Fibroblast of the aortic adventitia (primary cell): ENCODE measurements at places on chromosomes 5 and 9. TPM values are rescaled to one million over a fixed set of nuclear protein-coding genes. Genes with fewer than 3 reads are reported as not detected.

Gene GABRA6
- not detected in 2 replicates for total RNA-seq

Gene IQGAP2
- total RNA-seq = 1.2 and 2.5 TPM in 2 replicates

Gene ANKRD55
- total RNA-seq = 0.57 TPM in 1 of 2 replicates, not detected in the other

Gene IFNK
- total RNA-seq = not detected in 2 replicates

Gene CEL
- total RNA-seq = 0.27 TPM in 1 of 2 replicates, not detected in the other

Gene PAX5
- not detected in 2 replicates for total RNA-seq

Gene DBH
- not detected in 2 replicates for total RNA-seq

Gene MGAT4B
- total RNA-seq = 106 and 141 TPM in 2 replicates

GRCh38 chr5:68331192-68332079, 115.9 kb downstream of the PIK3R1 start:
- DNase-seq = peak; percentile 55

GRCh38 chr9:126058011-126058531, 268.6 kb upstream of the MVB12B start:
- DNase-seq = no peak

GRCh38 chr5:35158204-35158603, 72.1 kb downstream of the PRLR start:
- no peak for DNase-seq

- peak; percentile 83 for DNase-seq
Measured at GRCh38 chr9:111094433-111094924, 56.2 kb upstream of the LPAR1 start.

- no peak for DNase-seq
Measured at GRCh38 chr9:28688172-28688571, 1114.9 kb upstream of the C9orf72 start.

DNA sequence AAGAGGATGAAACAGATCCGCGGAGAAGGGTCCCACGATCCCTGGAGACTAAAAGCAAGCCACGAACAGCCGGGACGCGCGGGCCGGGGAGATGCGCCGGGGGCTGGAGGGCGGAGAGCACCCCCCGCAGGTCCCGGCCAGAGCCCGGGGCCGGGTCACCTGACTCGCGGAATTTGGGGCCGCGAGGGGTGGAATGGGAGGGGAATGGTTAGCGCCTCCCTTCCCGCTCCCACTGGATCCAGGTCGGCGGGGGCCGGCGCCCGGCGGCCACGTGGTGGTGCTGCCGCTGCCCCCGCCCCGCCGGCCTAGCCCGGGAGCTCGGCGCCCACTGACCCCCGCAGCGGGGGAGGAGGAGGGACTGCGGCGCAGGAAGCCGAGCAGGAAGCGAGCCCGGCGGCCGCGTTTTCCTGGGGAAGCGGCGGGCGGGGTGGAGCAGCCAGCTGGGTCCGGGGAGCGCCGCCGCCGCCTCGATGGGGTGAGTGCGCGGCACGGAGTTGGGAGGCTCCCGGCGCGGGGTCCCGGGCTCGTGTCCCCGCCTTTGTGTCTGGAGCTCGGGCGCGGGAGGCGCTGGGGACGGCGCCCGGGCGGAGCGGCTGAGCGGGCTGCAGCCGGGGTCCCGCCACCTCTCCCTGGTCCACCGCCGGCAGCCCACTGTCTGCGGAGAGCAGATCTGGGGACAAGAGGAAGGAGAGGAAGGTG, at the start of gene RAI14:
RAI14 (plus strand) TSS at position 328 of the 699 bp plus-strand sequence. CDS start 30,592 bp downstream, outside the sequence.
- peak; percentile 76 for DNase-seq

GRCh38 chr5:179344431-179345182, 654 bp downstream of the ADAMTS2 start:
- peak; percentile 16 for DNase-seq

DNA sequence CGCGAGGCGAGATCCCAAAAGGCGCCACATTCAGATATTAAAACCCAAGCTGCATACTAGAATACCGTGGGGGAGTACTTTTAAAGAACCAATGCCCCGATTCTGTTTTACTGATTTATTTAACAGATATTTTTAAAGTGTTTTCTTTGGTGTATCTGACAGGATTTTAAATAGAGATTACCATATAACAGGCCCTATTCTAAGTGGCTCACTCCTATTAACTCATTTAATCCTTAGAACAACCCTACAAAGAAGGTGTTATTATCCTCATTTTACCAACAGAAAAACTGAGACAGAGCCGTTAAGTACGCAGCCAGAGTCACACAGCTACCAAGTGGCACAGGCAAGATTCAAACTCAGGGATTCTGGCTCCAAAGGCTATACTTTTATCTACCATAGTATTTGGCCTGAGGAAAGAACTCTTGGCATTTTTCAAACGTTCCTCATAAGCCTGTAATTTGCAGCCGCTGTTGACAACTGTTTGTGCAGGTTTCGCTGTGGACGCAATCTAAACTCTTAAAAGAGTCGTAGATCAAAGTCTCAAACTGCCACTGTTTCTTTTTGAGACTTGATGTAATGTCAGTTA, 550 bp upstream of the TMEM245 start:
- no peak for DNase-seq

- DNase-seq = peak; percentile 94
Measured at GRCh38 chr5:132363431-132364112, 5.9 kb upstream of the SLC22A5 start.

DNA sequence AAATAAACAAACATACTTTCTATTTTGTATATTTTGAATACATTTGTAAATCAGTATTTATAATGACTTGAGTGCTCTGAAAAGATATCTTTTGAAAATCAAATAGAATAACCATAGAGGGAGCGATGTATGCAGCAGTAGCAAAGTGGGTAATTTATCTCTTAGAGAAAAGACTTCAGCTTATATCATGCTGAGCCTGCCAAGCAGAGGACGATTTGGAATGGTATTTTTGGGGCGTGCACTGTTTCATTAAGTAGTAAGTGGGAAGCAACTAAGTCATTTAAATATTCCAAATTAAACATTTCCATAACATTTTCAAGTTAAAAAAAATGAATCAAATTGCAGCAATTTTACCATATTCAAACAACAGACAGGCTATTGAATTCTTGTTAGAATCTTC, 147.6 kb downstream of the CDH10 start:
- no peak for DNase-seq

- DNase-seq = no peak
Measured at GRCh38 chr5:173750538-173751265, 134.3 kb upstream of the BOD1 start.

DNA sequence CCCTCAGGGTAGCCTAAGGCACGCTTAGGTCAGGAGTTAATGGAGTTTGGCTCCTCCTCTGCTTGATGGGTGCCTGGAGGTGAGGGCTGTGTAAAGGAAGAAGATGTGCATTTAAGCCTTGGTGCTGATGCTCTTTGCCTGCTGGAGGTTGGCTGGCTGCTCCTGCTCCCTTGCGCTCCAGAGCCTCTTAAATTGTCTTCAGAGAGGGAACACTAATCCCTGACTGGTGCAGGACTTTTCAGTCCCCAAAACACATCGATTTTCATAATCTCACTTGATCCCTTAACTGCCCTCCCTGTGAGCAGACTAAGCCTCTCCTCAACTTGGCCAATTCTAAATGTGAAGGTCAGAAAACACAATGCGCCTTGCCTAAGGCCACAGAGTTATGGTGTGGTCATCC, 16.2 kb upstream of the TCOF1 start:
- DNase-seq = no peak

- peak; percentile 42 for DNase-seq
Measured at GRCh38 chr9:134554373-134555093, 87.1 kb upstream of the COL5A1 start.

DNA sequence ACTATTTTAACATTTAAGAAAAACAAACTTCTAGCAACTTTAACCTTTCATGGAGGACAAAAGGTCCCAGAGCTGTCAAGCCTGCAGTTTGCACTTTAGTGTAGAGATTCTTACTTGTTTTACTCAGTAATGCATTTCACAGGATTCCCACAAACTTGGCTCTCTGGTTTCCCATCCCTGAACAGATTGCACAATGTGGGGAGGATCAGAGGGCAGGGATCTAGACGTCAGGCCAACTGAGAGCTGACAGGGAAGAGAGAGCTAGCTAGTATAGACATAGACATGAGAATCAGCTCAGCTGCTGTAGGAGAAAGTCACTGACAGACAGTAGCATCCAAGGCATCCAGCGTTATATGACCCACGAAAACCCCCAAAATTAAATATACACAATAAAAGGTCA, 20.9 kb upstream of the BNIP1 start:
- DNase-seq = peak; percentile 50

GRCh38 chr9:137303893-137304382, 1.9 kb upstream of the NRARP start:
- no peak for DNase-seq

- DNase-seq = no peak
Measured at GRCh38 chr5:53164478-53165165, 55.1 kb upstream of the MOCS2 start.

- DNase-seq = peak; percentile 59
Measured at GRCh38 chr5:89241186-89241585, 358.2 kb upstream of the MEF2C start.
